Stimulated activated CD8-positive, alpha-beta memory T cell treated with anti-CD3 and anti-CD28 coated beads, Interleukin-7, amount 100 ng/mL, for 1 hour (primary cell): ENCODE measurements at places on chromosomes 3 and 15.

GRCh38 chr3:151283387-151283786, 5.0 kb upstream of the P2RY14 start:
- DNase-seq: no peak

DNA sequence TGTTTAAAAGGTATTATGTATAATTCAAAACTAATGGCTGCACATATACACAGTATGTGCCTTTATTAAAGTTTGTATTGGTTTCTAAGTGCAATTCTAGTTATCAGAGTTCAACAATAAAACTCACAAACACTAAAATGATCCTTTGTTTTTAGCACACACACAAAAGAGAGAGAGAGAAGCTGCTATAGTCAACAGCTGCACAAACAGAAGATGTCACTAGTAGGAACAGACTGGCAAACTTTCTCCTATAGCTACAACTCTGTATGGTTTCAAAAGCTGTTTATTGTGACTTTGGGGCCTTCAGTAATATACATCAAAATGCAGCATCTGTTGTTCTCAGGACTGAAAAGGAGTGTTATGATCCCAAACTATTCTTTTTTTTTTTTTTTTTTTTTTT, 6.1 kb downstream of the SECISBP2L start:
- DNase-seq: no peak

GRCh38 chr3:134311265-134311664, 60.6 kb upstream of the RYK start:
- no peak for DNase-seq

DNA sequence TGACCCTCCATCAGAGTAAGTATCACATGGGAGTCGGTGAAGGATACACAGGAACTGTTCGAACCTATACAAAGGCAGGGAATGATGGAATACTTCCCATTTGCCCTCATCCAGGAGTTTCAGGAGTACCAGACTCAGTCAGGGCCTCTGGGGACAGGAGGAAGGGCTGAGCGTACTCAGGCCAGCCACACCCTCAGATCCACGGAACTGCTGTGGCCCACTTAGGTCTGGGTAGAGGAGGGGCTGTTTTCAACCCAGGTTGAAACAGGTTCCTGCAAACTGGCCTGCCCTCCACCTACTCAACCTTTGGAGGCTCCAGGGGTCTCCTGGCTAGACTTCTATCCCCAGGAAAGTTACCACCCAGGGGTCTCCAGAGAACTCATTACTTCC, 6.7 kb upstream of the IGDCC3 start:
- DNase-seq: no peak

- no peak for DNase-seq
Observed at GRCh38 chr3:8573342-8573926, 71.2 kb downstream of the SSUH2 start.

DNA sequence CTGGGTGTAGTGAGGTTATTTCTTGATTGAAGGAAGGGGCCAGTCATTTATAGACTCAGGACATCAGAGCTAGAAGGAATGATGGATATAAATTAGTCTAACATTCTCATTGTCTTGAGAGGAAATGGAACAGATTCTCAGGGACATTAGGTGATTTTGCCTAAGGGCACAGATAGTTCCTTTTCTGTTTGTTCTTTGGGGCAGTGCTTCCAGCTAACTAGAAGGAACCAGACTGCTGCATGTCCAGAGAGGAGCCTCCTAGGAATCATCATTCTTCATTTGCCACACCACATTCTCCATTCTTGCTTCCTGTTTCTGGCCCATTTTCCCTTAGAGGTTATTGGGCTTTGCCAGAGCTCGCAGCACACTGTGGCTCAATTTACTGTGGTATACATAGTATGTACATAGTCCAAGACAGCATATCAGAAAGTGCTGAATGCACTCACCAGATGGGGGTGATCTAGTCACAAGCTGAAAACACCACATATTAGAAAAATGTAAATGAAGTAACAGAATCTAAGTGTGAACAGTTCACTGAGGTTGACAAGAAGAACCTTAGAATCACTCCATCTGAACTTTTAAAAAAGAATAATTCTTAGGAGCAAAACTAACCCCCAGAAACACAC, 62.7 kb upstream of the MYZAP start:
- DNase-seq: no peak

- no peak for DNase-seq
Observed at GRCh38 chr15:80586161-80586560, 108.9 kb upstream of the ABHD17C start.

DNA sequence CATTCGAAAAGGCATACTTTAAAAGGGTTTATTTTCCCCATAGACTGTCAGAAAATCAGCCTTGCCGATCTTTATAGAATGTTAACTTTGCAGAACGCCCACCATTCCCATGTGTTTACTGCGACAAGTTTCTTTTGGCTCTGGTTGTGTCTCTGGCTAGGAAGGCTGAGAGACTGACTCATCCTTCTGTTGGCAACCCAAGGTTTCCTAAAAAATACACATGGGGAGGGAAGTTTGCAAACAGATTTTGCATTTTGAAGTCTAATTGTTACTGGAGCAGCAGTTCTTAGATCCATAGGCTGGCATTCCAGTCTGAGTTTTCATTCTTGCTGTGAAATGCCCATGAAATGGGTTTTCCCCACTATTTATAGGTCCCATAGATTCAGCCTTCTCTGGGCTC, 37.9 kb upstream of the MINAR1 start:
- no peak for DNase-seq

- no peak for DNase-seq
Observed at GRCh38 chr15:62770752-62771151, 271.8 kb upstream of the TPM1 start.

DNA sequence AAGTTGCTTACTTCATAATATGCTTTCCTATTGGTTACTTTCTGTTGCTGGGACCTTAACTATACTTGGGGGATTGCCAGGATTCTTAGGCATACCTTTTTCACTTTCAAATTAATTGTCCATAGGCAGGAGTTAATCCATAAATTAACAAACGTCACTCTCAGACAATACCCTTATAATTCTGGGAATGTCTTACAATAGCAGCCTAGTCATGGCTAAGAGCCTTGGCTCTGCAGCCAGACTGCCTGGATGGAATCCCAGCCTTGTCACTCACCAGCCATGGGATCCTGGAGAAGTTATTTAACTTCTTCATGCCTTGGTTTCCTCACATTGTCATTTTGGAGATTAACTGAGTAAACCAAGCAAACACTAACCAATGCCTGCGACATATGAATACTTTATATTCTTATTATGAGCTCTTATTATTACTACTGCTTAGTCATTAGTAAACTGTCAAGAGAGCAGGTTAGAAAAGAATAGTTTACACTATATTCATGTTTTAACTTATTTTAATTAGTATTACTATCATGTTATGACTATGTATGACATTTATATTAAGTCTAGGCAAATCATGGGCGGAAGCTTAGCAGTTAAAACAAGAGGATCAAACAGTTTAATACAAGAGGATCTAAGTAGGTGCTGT, 29.0 kb downstream of the GYG1 start:
- no peak for DNase-seq

GRCh38 chr15:92073044-92073785, 219.7 kb downstream of the SLCO3A1 start:
- no peak for DNase-seq

DNA sequence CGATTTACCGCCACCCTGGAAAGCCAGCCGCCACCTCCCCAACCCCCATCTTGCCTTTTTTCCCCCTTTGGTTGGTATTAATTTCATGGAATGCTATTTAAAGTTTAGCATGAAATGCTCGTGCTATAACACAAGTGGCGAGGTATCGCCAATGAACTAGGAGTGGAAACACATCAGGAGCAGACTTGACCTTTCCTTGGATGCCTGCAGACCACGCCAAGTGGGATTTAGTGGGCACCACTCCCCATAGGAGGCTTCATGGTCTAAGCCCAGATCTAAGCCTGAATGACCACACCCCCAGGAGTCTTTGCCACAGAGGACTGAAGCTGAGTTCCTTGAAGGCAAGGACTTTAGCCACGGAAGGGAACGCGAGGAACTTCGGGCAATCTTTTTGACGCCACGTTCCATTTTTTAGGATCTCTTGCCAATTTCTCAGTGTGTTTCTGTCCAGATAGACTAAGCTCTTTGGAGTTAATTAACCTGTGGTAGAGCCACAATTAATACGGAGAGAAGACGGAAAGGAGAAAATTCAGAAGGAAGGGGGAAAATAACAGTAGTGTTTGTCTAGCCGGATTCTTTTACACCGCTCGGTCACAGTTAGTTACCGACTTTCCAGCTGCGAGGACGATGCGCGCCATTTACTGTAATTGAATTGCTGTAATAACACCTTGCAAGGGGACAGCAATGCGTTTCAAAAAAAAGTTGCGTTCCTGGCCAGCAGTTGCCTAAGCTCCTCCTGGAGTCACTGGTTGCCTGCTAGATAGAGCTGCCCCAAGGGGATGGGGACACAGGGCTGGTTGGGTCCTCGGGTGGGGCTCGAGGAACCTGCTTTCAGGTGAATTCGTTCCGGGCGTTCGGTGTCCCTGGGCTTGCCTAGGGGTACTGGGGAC, 37.1 kb downstream of the NR2F2 start:
- DNase-seq: no peak

DNA sequence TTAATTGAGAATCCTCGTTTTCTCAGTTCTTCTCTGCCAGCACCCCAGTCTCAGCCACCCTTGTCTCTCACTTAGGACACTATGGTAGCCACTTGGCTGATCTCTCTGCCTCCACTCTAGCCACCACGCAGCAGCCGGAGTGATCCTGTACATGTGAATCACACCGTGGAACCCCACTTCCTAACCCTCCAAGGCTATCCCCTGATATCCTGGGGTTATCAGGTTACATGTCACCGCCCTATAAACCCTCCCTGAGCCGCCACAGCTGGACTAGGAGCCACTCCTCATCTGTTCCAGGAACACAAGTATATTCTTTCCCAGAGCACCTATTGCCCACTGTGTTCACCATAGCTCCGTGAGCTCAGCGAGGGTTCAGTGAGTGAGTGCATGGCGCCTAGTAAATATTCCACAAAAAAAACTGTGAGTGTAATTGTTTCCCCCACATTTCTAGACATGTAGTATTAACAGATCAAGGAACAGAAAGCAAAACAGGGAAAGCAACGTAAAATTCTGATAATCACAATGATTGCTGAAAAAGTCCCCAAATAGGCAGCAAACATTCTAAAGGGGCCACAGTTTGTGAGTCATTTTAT, 661 bp upstream of the PARP14 start:
- DNase-seq: no peak

GRCh38 chr3:194985031-194985578, 285.9 kb downstream of the XXYLT1 start:
- no peak for DNase-seq

DNA sequence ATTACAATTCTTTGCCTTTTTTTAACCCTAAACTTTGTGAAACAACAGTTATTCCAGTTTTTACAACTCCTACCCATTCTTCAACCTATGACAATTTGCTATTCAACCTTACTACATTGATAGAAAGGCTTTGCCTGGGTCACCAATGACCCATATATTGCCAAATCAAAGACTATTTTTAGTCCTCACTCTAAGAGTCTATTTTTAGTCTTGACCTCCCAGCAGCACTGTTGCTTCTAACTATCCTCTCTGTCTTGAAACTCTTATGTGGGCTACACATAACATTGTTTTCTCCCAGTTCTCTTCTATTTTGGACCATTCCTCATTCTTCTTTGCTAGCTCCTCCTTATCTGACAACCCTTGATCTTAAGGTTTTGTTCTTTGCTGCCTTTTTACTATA, 71.4 kb downstream of the C3orf80 start:
- DNase-seq: no peak
